ENCODE measurements at places on chromosomes 7 and 10.

DNA sequence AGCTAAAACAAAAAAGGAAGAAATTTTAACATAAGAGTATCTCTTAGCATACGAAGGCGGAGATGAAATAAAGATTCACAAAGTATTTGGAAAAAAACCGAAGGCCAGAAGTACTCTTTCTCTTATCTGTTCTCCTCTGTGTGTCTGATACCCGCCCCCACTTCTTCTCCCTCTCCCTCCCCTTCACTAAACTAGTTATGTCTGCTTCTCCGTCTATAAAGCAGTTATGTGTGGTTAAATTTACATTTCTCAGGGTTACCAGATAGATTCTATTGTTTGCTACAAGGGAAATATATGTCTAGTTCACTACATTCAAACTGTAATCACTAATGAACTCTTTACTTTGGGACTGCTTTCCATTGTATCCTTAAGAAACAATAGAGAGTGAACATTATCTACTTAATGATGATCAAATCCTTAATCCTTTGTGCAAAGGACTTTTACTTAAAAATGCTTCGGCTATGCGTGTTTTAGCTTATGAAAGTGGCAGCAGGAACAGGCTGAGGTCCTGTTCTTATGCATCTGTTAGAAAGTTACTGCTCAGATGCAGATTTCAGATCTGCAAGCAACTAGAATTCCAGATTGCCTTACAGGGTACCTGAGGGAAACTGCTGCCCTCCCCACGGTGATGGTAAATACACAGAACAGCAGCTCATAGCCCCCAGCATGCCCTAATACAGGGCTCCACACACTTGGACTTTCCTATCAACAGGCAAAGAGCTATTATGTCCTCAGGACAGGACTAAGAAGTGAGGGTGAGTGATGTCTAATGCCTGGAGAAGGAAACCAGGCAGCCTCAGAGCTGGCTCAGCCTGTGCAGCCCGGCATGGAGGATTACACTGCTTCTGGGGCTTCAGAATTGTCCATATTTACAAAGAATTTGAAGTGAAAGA, 273.3 kb downstream of the FZD1 start:
- no peak for DNase-seq

DNA sequence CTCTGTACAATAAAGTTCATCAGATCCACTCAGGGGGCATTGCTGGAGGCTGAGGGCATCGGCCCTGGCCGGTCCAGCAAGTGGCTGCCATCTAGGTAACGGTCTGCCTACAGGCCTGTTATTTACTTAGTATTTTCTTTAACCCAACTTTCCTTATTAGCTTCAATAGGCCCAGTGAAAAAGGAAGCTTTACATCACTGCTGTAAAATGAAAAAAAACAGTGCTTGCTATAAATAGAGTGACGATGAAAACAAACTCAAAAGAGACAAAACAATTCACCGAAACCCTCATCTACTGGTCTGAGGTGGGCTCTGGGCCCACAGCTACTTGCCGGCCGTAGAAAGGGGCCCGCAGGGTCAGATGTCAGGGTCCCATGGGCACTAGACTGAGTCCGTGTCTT, 192.5 kb downstream of the ELFN1 start:
- no peak for DNase-seq

GRCh38 chr7:73718905-73719805, at the start of gene STX1A:
TSS of gene STX1A (minus strand) at chr7:73719669. CDS start at chr7:73719631, 38 bp downstream.
- DNase-seq: peak; percentile 65

DNA sequence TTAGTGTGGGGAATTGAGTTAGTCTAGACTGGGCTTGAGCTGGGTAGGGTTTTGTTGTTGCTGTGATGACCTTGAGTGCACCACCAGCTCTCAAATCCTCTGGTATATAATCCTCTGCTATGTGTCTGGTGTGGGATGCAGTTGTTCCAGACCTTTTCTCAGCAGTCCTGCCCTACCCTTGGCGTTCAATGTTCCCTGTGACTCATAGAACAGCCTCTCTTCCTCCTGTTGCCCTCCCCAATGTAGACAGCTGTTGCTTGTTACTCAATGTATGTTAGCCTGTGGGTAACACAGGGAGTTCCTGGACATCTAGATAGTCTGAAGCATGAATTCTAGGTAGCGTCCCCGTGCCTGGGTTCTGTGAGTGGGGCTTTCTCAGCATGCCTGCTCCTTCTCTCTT, 19.8 kb downstream of the ACBD7 start:
- DNase-seq: no peak

DNA sequence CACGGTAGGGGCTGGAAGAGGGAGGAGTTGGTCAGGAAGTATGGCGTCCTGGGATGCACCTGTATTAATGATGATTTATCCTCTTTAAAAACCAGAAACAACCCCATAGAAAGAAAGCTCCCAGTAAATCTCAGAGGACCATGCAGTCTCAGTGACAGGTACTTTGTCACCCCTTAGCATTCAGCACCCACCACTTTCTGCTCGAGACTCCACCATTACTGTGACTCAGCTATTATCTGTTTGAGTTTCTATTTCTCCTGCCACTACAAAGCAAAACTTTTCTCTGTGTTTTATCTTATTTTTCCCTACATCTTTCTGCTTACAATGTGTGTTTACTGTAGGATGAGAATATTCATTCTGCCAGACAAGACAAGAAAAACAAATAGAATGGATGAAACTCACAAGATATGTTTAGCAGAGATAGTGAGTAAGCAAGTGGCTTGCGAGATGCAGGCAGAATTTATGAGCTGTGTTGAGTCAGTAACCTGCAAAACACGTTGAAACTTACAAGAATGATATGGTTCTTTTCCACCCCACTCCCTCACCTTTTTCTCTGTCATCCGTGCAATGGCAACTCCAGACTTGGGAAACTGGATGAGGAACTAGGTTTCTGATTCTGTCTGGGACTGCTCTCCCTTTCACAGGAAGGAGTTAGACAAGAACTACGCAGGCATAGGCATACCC, 127.1 kb downstream of the AOAH start:
- no peak for DNase-seq

- DNase-seq: no peak
Measured at GRCh38 chr10:88926566-88927415, 25.8 kb downstream of the ACTA2 start.

DNA sequence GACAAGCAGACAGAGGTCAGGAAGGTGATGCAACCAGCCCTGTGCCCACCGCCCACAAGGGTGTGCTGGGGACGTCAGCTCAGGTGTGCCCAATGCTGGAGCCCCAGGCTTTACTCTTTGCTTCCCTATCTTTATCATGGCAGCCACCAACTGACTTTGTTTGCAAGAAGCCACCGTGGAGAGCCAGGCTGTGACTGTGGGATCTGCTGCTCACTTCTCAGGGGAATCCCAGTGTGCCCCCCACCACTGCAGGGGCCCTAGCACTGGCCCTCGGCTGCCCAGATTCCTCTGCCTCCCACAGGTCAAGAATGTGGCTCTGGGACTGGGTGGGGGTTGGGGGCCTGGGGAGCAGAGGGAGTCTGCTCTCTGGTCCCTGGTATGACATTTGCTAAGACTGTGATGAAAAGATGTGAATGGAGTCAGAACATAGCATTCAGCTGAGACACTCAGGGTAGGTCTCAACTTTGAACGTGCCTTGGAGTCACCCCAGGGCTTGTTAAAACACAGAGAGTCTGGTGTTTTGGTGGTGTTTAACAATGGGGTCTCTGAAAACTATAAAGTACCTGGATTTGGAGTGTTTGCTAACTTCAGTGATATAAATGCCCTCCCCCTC, 47.3 kb downstream of the ARHGAP22 start:
- DNase-seq: no peak

DNA sequence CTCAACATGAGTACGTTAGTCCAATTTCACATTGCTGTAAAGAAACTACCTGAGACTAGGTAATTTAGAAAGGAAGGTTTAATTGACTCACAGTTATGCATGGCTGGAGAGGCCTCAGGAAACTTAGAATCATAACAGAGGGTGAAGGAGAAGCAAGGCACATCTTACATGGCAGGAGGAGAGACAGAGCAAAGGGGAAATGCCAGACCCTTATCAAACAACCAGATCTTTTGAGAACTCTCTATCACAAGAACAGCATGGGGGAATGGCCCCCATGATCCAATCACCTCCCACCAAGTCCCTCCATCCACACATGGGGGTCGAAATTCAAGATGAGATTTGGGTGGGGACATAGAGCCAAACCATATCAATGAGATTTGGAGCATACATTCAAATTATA, 34.6 kb upstream of the PDSS1 start:
- no peak for DNase-seq

DNA sequence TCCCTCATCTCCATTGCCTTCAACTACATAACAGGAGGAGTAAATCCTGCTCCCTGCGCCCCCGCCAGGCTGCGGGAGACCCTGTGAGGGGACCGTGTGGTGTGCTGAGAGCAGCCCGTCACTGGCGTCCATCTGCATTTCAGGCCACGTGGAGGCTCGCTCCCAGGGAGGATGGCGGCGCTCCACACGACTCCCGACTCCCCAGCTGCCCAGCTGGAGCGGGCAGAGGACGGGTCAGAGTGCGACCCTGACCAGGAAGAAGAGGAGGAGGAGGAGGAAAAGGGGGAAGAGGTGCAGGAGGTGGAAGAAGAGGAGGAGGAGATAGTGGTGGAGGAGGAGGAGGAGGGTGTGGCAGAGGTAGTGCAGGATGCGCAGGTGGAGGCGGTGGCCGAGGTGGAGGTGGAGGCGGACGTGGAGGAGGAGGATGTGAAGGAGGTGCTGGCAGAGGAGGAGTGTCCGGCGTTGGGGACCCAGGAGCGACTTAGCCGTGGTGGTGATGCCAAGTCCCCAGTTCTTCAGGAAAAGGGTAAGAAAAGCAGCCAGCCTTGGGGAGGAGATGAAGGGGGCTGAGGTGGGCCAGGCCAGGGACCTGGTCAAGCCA, 5.2 kb downstream of the ZNF316 start:
- no peak for DNase-seq

Data from CD4-positive, alpha-beta T cell treated with Interleukin-15 for 4 hours (primary cell).